Glutamatergic neuron (in vitro differentiated cells): ENCODE measurements at places on chromosomes 16 and 17. TPM values are rescaled to one million over a fixed set of nuclear protein-coding genes. Genes with fewer than 3 reads are reported as not detected.

The ITGB3 gene
- not detected for total RNA-seq

The ASGR1 gene
- 29.0 TPM for total RNA-seq

The NPIPA2 gene
- total RNA-seq: 21.2 TPM

The MYH1 gene
- not detected for total RNA-seq

The PYCARD gene
- 0.71 TPM for total RNA-seq

The KRT13 gene
- total RNA-seq: not detected

The TLCD3B gene
- 253 TPM for total RNA-seq

The ATP2C2 gene
- not detected for total RNA-seq

The C16orf86 gene
- total RNA-seq: 3.4 TPM

The SLC13A5 gene
- total RNA-seq: not detected

The RNF112 gene
- total RNA-seq: 8.6 TPM

The ABCA9 gene
- total RNA-seq: 0.61 TPM

The EVI2B gene
- not detected for total RNA-seq

The CBLN1 gene
- 21.7 TPM for total RNA-seq

The ORC6 gene
- 30.1 TPM for total RNA-seq

The CACNG5 gene
- total RNA-seq: 45.1 TPM

The GSG1L gene
- 0.91 TPM for total RNA-seq

The SLC7A5 gene
- 205 TPM for total RNA-seq

The C17orf100 gene
- 4.6 TPM for total RNA-seq

The UBE2O gene
- 94.3 TPM for total RNA-seq

The TEKT1 gene
- not detected for total RNA-seq
